ENCODE measurements at places on chromosomes 7 and 10.

DNA sequence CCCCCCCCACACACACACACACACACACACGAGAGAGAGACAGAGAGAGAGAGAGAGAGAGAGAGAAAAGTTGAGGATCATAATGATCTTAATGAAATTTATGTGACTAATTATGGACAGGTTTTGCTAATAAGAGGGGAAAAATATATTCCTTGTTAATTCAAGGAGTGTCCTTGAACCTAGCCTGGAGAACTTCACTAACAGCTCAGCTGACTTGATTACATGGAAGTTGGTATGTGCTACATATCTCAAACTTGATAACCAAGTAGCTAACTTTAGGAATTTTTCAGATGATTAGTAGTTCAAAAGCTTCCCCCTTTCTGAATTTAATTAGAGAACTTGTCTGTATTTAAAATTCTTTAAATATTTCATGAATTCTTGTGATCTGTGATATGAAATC is 15.3 kb downstream of the SLF2 start:
- no peak for DNase-seq

DNA sequence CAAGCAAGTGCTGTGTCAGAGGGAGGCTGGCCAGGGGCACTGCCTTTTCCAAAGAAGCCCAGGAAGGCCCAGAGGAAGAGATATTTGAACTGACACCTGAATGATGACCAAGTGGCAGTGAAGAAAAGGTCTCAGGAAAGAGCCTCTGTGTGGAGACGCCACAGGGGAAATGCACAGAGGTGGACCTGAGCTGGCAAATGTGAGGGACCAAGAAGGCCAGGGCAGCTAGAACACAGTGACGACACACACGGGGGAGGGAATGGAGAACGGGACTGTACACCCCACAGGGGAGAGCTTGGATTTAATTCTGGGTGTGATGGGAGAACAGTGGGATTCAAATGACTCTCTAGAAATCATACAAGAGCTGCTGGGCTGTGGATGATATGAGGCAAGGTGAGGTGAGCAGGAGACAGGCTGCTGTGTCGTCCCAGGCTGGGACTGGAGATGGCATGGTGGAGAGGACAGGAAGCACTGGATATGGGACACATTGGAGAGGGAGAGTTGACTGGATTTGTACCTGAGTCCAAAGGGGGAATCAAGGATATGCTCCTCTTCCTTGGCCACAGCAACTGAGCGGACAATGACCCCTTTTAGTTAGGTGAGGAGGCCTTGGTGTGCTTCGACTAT is 84.2 kb upstream of the DDC start:
- no peak for DNase-seq

- no peak for DNase-seq
These were observed 70.5 kb downstream of the COPG2 start for GRCh38 chr7:130598056-130598455.

GRCh38 chr7:151700586-151701165 is 176.2 kb downstream of the PRKAG2 start:
- DNase-seq, result no peak

DNA sequence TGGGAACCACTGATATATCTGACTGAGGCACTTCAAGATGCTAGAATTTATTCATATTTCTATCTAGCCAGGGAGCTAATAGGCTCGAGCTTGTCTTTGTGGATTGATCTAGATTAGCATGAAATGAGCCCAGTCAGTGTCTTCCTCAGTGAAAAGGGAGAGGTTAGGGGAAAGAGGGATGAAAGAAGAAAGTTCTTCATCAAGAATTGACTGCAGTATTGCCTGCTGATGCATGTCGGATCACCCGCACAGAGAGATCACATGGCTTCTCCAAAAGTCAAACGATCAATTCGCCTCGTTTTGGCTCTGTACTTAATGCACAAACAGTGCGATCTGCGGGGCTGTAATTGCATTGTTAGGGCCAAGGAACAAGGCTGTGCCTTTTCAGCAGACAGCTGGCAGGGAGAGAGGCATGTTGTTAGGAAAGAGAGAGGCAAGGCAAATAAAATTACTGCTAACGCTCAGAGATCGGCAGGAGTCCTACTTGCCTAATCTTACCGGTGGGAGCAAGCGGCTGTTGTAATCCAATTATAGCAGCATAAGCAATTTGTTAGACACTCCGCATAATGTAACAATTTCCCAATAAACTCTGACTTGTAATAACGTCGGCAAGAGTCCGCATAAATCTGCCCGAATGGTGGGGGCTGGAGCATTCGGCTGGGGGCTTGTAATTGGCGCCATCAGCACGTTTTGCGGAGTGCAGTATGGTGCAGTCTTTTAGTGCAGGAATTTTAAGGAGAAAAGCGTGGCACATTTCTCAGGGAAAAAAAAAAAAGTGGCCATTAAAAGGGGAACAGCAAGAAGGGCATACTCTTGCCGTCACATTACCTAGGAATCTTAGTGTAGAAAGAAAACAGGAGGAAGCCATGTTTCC is 102.1 kb downstream of the POLL start:
- DNase-seq, result peak; percentile 77

DNA sequence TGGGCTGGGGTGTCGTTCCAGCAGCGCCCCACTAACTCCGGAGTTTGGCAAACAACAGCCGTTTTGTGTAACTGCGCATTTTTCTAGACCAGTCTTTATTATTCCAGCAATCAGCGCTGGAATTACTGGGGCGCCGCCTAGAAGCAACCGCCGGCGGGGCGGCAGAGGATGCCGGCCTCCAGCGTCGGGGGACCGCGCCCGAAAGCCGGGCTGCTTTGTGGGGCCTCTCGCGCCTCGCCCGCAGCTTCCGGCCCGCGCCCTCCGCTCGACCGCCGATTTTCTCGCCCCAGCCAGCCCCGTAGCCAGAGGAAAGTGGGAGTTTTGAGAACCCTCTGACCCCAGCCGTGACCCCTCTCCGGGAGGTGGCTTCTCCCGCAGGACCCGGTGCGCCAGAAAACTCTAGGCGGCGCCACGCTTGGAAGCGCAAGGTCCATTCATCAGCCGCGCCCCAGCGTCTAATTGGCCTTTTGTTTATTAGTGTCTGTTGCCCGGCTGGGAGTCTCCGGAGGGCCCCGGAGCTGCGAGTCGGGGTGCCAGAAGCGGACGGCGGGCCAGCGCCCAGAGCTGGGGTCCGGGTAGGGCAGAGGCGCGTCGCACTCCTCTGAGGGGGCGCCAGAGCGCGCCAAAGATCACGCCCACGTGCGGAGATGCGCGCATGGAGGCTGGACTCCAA is 10.7 kb downstream of the EMX2 start:
- DNase-seq, result peak; percentile 77

GRCh38 chr7:43824963-43825362 is 44.4 kb downstream of the MRPS24 start:
- no peak for DNase-seq

GRCh38 chr10:6269432-6269831 is 66.7 kb downstream of the PFKFB3 start:
- no peak for DNase-seq

GRCh38 chr7:80726666-80727065 is 88.2 kb downstream of the CD36 start:
- DNase-seq, result no peak

DNA sequence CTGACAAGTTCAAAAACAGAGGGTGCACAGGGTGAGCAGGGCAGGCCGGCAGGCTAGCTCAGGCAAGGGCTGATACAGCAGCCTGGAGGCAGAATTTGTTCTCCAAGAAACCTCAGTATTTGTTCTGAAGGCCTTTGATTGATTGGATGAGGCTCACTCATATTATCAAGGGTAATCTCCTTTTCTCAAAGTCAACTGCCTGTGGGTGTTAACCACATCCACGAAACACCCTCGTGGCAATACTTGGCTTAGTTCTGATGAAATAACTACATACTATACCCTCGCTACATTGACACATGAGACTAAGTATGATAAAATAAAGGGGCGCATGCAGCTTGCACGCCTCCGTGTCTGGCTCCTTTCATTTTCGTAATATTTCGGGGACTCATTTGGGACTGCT is 4.4 kb upstream of the PPP2R2D start:
- no peak for DNase-seq

DNA sequence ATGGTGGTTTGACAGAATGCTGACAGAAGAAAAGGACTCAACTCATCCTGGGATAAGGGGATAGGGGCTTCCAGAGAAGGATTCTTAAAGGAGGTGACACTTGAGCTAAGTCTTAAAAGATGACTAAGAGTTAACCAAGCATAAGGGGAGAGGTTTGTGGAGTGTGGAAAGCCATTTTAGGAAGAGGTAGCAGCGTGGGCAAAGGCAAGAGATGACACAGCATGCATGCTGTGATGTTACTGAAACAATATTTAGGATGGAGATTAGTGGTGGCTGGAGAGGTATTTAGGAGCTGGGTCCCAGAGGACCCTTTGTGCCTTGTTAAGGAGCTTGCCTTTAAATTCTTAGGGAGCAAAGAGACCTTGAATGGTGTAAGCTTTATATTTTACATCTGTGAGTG is 65.1 kb downstream of the SPAG6 start:
- no peak for DNase-seq

DNA sequence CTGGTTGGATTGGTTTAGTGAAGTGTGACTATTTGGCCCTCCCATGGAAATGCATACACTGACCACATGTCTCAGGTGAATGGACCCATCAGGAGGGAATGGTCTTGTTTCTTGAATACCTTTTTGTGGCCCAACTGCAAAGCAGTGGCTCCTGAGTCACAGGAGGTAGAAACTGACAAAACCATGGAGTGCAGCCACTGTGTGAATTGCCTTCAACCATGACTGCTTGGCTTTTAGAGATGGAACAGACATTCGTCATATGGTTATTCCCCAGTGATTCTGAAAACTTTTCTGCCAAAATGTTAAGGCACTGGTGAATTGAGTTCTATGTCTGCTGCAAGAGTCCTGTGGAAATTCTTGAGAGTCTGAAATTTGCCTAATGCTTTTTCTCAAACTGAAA is 64.7 kb downstream of the CDK14 start:
- DNase-seq, result no peak

GRCh38 chr7:91434836-91435235 is 170.6 kb downstream of the FZD1 start:
- no peak for DNase-seq

DNA sequence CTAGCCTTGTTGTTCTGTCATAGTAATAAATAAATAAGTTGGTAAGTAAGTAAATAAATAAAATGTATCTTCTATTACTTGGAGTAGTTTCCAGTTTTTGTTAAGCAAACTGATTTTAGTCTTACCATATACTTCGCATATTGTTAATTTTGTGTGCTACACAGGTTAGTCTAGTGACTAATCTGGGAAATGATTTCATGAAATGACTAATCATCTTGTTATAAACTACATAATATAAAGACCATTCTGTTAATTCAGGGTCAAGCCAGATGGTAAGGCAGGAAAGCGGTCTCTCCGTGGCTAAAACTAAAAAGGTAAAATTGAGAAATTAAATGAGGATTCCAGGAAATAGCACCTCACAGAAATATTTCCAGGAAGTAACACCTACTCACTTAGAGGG is 58.5 kb upstream of the FOXP2 start:
- no peak for DNase-seq

GRCh38 chr7:96388620-96389383 is 66.9 kb upstream of the SLC25A13 start:
- DNase-seq, result no peak

GRCh38 chr10:50968386-50969091 is 83.1 kb upstream of the A1CF start:
- DNase-seq, result no peak

- DNase-seq, result no peak
These were observed 3.6 kb downstream of the GDI2 start for GRCh38 chr10:5809527-5810154.

DNA sequence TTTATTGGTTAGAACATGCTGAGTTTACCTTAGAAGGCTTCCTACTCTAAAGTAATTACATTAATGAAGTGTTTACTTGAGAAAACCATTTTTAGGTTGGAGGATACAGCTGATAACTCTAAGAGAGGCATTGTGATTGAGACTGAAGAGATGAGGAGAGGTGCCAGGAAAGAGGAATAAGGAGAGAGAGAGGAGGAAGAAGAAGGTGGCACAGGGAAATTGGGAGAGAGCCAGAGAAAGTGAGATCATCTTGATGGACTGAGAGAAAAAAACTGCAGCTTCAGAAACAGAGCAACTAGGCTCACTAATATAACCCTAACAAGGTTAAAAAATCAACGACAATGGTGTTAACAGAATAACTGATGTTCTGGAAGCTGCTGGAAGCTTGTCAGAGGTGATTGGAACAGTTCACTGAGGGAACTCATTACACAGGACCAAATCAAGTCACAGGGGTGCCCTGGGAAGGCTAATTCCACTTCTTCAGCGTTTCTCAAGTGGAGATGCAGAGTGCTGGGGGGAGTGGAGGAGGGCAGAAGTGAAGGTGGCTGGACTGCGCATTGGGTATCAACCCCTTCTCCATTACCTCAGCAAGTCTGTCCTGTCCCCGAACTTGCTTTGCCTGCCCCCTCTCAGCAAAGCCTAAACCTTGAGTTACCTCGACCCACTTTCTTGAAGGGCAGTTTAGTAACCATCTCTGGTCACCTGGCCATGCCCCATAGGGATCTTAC is 6.9 kb upstream of the SORBS1 start:
- DNase-seq, result no peak

- DNase-seq, result no peak
These were observed 292.0 kb upstream of the FZD8 start for GRCh38 chr10:35933940-35934641.
